Caudate nucleus (tissue), 63 donors: ENCODE measurements at places on chromosomes 2 and 18.

DNA sequence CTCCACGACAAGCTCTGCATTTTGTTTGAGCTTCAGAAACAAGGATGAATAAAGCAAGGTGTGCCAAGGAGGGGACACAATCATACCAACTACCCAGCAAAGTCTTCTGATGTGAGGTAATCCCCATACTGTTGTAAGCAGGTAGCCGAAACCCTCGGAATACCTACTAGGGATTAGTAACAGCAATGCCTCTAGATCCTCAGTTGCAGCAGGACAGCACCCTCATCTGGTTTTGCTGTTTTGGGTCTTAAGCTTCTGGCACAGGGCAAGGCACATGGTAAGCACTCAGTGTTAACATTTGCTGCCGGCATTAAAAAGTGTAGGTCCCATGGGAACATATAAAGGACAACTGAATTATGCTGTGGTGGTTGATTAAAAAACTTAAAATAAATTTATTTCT is 16.0 kb upstream of the LINC00305 start:
- no peak for DNase-seq

- DNase-seq: no peak
Measured at GRCh38 chr2:11705063-11705462, 35.1 kb upstream of the NTSR2 start.

GRCh38 chr2:121949271-121949670 is 193.8 kb downstream of the TSN start:
- DNase-seq: no peak

DNA sequence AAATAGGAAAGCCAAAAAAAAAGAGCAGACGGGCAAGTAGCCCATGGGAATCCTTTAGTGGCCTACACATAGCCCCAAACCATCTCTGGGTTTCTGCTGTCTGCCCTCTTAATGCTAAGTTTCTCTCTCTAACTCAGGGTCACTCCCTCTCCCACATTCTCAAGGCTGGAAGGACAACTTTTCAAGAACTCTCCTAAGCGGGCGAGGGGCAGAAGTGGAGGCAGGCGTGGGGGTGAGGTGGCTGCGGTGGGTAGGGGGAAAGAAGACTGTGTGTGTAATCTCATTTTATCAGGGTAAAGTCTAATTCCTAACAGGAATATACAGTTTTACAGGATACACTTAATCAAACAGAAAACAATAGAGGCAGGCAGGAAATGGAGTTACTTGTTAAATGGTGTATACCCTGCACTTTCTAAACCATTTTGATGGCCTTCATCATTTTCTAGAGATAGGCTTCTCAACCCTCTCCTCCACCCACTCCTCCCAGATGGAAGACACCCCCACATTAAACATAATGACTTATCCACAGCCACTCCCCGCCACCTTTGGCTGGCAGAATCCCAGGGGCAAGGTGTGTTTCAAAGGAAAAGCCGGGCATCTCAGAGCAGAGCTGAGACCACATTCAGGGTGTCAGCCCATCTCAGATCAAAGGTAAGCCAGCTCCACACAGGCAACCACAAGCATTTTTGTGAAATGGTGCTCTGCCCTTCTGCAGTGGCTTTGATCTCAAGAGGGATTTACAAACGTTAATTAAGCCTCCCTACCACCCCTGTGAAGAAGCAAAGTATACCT is 6.8 kb downstream of the SMAD7 start:
- DNase-seq: no peak

DNA sequence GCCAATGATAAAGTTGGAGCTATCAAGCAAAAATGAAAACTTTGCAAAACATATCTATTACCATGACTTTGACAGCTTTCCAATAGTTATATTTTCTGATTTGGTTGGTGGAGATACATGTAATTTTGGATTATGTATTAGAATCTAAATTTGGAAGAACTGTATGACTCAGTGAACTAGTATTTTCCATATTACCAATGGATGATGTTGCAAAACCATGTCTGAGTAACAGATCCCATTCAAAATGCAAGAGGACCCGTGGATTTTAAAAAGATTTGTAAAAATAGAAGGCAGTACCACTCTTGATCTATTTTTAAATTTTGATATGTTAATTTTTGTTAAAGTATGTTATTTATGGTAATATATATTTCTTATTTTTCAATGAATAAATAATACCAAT is 83.0 kb downstream of the TAF4B start:
- DNase-seq: no peak

DNA sequence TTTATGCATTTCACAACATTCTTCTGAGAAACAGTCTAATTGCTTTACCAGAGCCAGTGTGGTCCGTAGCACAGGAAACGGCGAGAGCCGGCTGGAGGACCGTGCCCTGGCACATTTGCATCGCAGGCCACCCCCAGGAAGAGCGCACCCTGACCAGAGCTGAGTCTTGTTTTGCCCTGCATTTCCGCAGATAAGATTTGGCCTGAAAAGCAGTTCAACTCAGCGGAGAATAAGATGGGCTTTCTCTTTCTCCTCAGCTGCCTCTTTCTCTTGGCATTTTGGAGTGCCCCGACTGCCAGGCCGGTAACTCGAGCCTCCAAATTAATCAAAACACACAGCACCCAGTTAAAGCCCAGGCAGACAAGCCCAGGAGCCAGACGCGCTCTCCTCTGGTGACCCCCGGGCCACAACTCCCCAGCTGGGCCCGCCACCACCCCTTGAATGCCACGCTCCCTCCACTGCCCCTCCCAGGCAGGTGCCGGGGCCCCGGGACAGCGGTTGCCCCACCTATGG is 464 bp downstream of the COL4A4 start:
- no peak for DNase-seq

DNA sequence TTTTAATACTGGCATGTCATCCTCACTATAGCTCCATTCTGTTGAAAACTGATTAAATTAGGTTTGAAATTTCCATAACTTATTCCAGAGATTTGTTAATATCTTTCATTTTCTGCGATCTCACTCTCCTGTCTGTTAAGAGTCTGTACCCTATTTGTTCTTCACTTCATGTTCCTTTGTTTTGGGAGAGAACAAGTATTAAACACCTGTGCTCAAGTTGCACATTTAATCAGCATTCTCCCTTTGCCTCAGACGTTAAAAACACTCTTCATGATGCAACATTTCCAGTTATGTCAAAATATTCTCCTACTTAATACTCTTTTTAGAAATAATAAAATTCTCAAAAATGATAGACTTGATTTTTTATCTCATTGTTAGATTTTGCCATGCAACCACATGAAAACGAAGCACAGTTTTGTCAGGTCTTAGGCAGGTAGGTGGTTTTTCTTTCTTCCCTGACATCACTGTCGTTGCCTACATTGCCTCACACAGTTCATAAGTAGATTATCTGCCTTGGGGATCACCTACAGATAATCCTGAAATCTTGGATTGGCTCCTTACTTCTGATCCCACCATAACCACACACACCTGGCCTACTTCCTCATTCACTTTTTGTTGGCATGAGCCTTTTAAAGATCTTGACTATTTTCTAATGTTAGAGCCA is 109.9 kb downstream of the GAREM1 start:
- no peak for DNase-seq

DNA sequence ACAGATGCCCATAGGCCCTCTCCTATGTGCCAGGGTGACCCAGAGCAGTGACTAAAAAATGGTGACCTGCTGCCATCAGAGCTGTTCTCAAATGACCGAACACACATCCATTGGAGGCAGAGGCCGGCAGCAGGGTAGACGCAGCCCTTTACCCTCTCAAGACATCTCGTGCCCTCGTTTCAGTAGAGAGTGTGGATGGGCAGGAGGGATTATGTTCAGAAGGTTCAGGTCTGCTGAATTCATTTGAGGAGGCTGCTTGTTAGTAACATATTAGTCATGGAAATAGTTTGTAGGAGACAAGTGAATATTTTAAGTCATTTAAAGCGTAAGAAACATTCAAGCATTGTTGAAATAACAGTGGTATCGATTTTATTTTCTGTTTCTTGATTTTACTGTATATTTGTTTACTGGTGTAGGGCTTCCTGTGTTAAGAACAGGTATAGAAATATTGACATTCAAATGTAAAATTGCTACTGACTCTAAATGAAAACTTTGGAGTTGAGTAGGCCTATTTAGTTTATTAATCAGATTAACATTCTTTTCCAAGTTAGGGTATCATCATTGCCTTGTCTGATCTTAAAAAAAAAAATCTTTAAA is 82.6 kb downstream of the ZNF532 start:
- DNase-seq: no peak

DNA sequence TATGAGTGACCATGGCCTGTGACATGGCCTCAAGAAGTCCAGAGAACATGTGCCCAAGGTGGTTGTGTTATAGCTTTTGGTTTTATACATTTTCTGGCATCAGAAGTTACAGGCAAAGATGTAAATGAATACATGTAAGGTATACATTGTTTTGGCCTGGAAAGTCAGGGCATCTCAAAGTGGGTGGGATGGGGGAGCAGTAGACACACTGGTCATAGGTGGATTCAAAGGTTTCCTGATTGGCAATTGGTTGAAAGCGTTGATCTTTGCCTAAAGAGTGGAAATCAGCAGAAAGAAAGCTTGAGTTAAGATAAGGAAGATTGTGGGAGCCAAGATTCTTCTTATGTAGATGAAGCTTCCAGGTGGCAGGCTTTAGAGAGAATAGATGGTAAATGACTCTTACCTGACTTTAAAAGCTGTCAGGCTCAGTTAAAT is 62.1 kb upstream of the DYNAP start:
- no peak for DNase-seq

- DNase-seq: no peak
Measured at GRCh38 chr2:21453723-21454450, 330.1 kb downstream of the TDRD15 start.

- no peak for DNase-seq
Measured at GRCh38 chr2:99569386-99569785, 79.6 kb upstream of the REV1 start.

GRCh38 chr2:34785206-34785785 is 1186.2 kb upstream of the FAM98A start:
- no peak for DNase-seq

DNA sequence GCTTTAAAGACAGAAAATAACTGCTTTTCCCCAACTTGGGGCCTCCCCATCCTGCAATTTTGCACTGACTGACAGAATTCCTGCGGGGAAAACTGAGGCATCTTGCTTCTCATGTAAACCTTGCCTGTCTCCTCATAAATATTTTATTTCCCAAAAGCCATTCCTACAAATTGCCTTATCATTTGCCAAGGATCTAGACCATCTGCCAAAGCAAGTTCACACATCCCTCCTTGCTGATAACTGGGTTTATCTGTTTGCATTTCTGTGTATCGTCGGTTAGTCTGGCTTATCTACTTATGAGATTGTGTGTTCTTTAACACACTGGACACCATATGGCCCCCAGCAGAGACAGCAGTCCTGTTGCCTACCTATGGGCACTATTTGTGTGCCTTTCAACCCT is 3.0 kb upstream of the CNGA3 start:
- DNase-seq: no peak

DNA sequence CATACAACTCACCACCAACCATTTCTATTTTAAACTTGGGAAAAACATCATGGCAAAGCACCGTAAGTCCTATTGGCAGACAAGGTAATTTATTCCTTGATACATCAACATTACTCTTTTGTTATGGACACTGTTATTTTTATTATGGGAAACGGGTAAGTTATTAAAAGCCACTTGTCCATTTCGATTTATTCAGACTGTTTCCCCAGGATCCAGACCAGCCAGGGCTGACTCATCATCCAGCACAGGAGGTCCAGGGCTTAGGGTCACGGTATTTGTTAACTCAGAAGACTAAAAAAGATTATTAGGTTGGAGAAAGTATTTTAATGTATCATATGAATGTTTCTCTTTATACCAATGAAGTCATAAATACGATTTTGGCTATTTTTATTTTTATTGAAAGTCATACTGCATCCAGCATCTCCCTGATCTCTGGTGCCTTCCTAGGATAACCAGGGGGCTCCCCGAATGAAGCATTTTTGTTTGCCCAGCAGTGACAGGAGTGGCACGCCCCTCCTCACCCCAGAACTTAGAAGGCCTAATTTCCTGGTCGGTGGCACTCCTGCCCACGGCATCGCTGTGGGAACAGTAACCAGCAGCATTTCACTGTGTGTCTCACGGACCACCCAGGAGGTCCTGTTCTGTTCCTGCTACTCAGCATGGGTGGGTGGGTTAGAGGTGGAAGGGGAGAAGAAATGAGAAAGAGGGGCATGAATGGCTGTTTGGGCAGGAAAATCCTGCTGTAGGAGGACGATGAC is 446.1 kb downstream of the EIPR1 start:
- DNase-seq: no peak

DNA sequence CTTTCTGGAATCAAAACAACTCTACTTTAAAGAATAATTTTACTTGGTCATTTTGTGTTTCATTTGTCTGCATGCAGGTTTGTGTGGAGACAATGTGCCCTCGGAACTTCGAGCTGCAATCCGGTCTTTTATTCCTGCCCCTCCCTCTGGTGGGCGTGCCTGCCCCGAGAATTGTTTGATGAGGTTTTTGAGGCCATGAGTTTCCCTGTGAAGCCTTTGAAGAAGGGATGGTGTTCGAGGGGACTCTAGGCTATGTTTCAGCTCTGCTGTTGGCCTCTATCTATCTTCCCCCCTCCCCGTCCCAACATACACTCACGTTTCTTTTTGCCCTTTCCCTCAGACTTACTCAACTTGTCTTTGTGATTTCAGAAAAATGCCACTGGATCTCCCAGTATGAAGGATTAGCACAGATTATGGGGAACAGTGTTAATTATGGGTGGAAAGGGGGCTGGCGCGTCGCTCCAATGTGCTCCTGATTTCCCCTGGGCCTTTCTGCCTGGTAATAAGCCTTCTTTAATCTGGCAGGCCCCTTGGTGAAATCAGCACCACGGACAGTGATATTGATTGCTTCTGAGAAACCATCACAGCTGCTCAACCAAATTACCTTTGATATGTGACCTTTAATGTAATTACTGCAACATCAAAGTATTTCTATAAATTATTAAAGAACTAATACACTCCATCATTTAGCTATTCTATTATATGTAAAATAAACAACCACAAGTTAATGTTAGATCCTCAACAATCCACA is 82.2 kb downstream of the CELF4 start:
- no peak for DNase-seq

GRCh38 chr2:179181002-179181401 is 83.6 kb downstream of the SESTD1 start:
- DNase-seq: no peak

GRCh38 chr2:25270061-25270460 is 71.7 kb downstream of the DNMT3A start:
- DNase-seq: no peak
